T-helper 17 cell (primary cell): ENCODE measurements at places on chromosomes 7 and 10.
A peak's percentile ranks its signal among the peaks of the same experiment; 100 is the strongest.

DNA sequence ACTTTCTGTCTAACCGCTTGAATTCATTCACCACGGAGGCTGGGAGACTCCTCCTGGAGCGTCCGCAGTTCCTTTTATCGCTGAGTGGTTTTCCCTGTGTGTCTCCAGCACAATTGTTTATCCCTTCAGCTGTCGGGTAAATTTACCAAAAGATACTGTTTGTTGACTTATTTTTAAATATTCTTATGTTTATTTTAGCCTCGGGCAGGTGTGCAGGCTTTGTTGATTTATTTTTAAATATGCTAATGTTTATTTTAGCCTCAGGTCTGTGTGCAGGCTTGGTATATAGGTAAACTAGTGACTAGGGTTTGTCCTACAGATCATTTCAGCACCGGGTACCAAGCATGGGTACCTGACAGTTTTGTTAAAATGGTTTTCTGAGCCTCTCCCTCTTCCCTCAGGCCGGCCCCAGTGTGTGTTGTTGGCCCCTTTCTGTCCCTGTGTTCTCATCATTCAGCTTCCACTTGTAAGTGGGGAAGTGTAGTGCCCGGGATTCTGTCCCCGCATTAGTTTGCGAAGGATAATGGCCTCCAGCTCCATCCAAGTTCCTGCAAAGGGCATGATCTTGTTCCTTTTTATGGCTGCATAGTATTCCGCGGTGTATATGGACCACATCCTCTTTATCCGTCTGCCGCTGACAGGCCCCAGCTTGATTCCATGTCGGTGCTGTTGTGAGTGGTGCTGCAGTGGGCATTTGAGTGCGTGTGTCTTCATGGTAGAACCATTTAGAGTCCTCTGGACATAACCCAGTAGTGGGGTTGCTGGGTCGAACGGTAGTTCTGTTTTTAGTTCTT lies 5.3 kb downstream of the GET4 start:
- H3K4me3 ChIP-seq, result no peak overlapping the region
- no peaks in the 10 kb centered on the region for H3K36me3 ChIP-seq
- no peak overlapping the region for H3K27ac ChIP-seq
- no peaks in the 10 kb centered on the region for H3K27me3 ChIP-seq
- DNase-seq, result no peak

- H3K27ac ChIP-seq, result no peak overlapping the region
- no peaks in the 10 kb centered on the region for H3K27me3 ChIP-seq
- H3K4me3 ChIP-seq, result no peak overlapping the region
Measured at GRCh38 chr7:29284696-29285443, 90.3 kb downstream of the CHN2 start.

GRCh38 chr10:79324032-79324695 lies 23.1 kb upstream of the PPIF start:
- peaks cover 45% of the 10 kb centered on the region for H3K4me1 ChIP-seq
- no peaks in the 10 kb centered on the region for H3K27me3 ChIP-seq
- no peak for DNase-seq
- H3K27ac ChIP-seq, result peak overlapping the region; percentile 97
- H3K36me3 ChIP-seq, result no peaks in the 10 kb centered on the region

GRCh38 chr10:106559442-106559841 lies 605.1 kb downstream of the SORCS1 start:
- H3K4me1 ChIP-seq, result no peaks in the 10 kb centered on the region
- no peaks in the 10 kb centered on the region for H3K36me3 ChIP-seq
- no peak for DNase-seq
- no peak overlapping the region for H3K4me3 ChIP-seq
- no peaks in the 10 kb centered on the region for H3K27me3 ChIP-seq

DNA sequence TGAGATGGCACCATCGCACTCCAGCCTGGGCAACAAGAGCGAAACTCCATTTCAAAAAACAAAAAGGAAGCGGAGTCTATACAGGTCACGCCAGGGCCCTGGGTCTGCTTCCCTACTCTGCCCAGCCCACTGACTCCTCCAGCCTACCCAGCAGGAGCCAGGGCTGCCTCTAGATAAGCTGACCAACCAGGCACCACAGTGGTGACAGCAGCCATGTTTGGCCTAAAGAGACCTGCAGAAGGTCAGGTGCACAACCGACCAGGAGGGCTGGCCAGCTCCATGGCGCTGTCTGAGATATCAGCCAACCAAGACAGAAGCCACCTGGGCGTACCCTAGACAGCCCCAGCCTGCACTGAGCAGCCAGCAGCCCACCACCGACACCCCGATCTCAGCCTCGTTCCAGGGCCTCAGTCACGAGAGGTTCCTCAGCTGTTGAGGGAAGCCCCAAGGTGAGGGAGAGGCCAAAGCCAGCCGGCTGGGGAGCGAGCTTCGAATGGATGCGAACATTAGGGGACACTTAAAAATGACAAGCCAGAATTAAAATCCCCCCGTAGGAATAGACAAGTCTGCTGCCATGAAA lies 24.4 kb upstream of the PWWP2B start:
- no peak overlapping the region for H3K4me3 ChIP-seq
- no peak overlapping the region for H3K27ac ChIP-seq
- peaks cover 5% of the 10 kb centered on the region for H3K27me3 ChIP-seq
